ENCODE measurements at places on chromosomes 2 and 18.

DNA sequence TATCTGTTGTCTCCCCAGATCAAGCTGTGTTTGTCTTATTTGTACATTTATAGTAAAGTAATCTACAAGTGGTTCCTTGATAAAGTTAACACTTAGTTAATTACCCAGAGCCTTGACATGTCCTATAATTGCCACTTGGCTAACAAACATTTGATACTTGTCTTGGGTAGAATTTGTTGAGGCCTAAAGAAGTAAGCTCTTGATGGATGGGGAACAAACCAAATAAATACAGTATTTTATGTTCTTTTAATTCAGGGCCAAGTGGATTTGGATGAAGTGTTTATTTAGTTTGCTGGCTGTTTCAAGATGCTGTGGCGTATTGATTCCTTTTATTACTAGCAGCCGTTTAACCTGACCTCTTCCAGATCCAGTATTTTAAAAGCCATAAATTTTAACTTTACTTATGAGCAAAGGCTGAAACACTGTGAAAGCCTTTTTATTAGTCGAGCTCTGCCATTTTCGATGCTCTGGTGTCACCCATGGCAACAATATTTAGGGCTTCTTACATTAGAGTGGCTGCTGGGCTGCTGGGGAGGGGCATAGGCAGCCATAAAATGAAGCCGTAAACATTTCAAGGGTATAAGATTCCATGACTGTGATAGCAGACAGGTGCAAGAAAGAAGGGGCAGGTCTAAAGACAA lies 401.6 kb upstream of the NRP2 start:
- no peak for DNase-seq

- no peak for DNase-seq
Measured at GRCh38 chr2:198468136-198468535, 663.7 kb downstream of the PLCL1 start.

- no peak for DNase-seq
Measured at GRCh38 chr2:151808258-151809072, 19.8 kb downstream of the ARL5A start.

DNA sequence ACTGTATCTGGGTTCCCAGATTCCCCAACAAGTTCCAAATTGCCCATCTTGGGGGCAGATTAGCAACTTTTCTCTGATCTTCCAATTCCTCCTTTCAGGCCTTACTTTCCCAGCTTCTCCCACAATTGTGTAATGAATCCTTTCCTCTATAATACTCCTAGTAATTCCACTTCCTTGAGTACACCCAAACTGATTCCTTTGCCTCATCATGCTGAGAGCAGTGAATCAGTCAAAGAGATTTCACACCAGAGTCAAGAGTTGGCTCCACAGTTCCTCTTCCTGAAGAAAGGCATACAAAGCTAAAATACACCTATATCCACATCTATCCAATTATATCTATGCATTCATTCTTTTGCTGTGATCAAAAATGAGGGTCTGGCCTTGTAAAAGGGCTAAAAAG lies 28.6 kb upstream of the DAPL1 start:
- no peak for DNase-seq

- DNase-seq = peak; percentile 18
Measured at GRCh38 chr2:218993345-218994315, at the start of gene CRYBA2. Gene CRYBA2 (minus strand): TSS chr2:218993422. CDS start chr2:218993176, 246 bp downstream.

- no peak for DNase-seq
Measured at GRCh38 chr2:232406556-232407310, at the start of gene ALPG. Gene ALPG (plus strand): TSS chr2:232406844. CDS start chr2:232406895, 51 bp downstream.

DNA sequence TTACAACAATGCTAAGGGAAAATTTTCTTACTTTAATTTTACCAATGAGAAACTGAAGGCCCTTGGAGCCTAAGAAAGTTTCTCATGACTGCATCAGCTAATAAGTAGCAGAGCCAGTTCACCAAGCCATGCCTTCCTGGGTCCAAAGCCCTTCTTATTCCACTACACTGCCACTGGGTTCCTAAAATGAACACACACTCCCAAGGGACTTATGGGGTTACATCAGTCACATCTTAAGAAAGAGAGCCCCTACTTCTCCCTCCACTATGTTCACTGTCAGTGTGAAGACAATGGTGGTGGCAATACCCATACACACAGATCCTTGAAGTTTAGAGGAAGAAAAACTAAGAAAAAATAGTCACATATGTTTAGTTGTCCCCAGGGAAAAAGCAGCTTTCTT lies 20.6 kb downstream of the MBD2 start:
- no peak for DNase-seq

- no peak for DNase-seq
Measured at GRCh38 chr2:239211396-239212094, 189.3 kb downstream of the HDAC4 start.

DNA sequence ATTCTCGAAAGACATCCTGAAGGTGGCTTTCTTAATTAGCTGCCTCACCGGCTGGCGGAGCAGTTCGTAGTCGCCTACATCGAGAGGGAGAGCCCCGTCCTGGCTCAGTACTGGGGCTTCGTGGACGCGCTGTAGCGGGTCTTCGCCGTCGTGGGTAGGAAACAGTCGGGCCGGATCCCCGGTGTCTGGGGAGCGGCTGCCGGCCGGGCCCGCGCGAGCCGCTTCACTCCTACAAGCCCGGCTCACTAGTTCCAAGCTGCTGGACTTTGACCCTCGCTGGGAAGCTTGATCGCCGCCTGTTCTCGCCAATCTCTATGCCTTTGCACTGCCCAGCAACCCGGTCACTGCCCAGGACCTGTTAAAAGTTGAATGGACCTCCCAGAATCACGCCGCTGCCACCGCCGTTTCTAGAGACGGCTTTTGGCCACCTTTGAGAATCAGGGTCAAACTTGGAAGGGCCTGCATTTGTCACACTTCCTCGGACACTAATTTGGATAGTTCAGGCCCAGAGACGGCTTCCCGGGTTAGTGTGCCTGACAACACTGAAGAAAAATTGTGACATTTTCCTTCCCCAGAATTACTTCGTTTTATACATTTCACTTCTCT lies 41.4 kb upstream of the AKAIN1 start:
- peak; percentile 59 for DNase-seq

DNA sequence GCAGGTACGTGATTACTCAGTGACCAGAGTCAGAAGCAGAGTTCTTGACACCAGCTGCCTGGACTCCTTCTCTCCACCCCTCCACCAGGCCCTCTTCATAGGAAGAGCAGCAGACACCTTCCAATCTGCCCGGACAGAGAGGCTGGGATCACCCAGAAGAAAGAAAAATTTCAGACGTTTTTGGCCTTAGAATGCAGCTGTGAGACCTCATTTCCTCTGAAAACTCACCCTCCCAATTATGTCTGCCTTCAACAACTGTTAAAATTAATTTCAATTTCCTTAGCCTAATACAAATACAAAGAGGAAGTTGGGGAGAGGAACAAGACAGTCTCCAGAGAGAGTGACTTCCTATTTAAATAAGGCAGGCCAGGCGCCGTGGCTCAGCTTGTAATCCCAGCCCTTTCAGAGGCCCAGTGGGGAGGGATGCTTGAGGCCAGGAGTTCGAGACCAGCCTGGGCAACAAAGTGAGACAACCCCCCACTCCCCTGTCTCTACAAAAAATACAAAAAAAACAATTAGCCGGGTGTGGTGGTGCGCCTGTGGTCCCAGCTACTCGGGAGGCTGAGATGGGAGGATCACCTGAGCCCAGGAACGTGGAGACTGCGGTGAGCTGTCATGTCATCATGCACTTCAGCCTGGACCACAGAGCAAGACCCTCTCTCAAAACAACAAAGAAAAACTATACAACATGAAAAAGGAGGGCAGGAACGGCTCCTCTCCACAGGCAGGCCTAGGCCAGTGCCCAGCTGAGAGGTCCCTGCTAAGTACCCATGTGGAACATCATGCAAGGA lies 1.6 kb downstream of the SLC66A2 start:
- no peak for DNase-seq

DNA sequence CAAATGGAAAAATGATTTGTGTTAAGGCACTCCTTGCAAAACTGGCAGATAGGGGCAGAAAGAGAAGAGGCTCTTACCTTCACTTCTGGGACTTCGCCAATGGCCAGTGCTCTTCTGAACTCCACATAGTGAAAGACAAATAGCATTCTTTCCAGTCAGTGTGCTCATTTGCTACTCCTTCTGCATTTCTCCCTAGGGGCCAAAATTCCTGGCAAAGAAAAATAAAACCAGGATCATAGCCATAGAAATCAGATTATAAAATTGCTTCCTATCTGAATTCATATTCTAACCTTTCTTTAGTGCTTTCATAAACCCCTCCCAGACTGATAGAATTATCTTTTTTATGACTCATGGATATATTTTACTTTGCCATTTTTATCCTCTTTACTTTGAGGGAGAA lies 56.9 kb upstream of the PELI1 start:
- no peak for DNase-seq

DNA sequence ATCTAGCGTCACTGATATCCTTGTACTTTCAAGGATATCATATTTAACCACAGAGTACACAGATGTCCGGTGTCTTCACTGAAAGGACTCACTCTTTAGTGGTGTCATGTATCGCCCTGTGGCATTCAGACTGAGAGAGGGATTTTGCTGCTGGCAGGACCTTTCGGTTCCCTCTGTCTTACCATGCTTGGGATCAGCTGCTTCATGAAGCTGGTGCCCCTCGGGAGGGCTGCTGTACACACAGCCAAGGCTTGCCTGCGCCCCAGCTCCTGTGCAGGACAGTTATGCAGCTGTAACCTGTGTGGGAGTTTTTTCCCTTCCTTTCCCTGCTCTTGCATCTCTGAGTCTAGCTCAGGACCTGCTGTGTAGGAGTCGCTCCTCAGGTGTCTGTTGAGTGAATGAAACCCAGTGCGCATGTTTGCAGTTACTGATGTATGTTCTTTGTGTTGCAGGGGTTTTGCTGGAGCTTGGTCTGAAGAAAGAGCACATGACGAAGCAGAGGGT lies 64.4 kb downstream of the GREB1 start:
- DNase-seq = no peak

- no peak for DNase-seq
Measured at GRCh38 chr2:99490623-99491461, 1.0 kb upstream of the REV1 start.

DNA sequence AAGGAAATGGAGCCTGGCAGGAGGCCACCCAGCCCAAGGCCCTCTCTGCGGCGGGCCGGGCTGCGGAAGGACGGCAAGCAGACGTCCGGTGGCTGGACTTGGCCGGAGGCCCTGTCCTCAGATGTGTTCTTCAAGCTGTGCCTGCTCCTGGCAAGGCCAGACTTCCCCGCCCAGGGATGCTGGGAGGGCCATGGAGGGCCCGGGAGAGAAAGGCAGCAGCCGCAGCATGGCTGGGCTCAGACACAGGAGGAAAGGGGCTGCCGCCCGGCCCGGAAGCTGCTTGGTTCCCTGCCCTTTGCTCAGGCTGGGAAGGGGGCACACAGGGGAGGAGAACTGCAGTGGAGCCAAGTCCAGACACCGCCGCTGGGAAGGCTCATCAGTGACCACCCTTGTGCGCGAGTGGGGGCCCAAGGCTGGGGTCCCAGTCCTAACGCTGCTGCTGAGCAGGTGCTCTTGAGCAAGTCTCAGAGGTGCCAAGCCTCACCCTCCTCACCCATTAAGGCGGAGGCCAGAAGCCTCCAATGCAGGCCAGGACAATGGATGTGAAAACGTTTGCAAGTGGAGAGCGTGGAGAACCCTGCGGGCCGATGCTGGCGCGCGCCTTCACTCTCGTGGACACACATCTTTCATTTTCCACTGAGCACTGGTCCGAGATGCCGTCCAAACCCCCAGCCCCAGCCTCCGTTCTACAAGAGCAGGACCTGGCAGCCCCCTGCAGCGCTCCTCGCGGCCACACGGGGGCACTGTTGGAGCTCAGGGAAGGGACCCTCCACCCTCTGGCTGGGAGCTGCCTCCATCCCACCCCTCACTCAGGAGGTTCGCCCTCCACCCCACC lies 7.9 kb downstream of the CROCC2 start:
- DNase-seq = peak; percentile 90

DNA sequence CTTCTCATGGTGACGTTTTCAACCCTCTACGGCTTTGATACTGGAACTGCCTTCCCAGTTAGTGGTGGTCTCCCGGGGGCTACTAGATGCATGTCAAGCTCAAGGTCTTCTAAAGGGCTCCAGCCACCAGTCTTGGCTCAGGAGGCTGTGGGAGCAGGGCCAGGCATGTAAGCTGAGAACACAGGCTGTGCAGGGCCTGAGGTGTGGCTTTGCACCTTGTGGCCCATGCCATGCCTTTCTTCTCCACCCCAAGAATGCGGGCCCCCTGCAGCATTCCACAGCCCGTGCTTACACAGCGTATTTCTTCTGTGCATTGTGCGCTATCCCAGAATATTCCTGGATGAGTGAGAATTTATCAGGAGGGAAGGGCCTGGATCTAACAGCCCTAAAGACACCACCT lies 144.9 kb downstream of the SEPTIN10 start:
- DNase-seq = no peak

DNA sequence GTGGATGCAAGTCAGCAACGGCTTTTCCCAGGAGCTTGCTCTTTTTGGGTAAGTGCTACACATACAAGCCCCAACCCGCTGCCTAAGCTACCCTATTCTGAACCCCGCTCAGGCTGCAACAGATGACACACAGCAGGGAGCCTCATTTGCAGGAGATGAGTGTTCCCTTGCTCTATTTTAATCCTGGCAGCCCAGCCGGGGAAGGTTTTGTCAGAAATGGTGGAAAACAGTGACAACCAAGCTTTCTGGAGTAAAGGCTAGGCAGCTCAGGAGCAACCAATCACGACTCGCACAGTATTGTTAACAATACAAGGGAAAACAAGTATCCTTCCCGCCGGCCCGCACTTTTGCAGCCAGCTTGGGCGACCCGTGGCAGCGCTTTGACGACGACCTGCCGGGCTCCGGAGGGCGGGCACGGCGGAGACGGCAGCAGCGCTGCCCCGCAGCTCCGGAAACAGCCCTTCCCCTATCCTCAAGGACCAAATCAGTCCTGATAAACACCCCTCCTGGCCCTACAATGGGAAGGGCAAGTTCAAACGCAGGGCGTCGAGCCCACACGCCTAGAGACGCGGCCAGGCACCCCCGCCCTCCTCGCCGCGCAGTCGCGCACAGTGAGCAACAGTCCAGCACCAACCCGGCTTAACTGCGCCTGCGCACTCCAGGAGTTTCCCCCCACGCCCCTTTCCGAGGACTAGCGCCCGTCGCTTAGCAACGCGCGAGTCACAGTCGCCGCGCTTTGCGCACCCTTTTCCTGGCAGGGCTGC lies 74.3 kb upstream of the TSPYL6 start:
- DNase-seq = peak; percentile 95

- DNase-seq = peak; percentile 96
Measured at GRCh38 chr2:56183643-56184499, at the start of gene CCDC85A. Gene CCDC85A (plus strand): TSS chr2:56183990. CDS start chr2:56184625, 635 bp downstream.

DNA sequence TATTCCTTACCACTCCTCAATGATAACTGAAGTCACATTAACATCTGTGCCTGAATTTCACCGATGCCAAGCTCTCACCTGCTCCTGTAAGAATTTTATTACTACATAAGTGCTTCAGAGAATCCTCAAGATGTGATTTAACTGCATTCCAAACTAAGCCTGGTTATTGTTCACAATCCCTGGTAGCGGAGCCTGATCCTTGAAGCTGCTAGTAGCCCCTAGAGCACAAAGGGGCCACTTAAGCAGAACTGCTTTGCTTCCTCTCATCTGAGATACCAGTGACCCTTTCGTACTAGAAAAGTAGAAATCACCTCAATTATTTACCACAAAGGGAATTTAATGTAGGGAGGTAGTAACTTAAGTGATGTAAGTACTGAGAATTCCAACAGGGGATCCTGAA lies 529.6 kb downstream of the CPS1 start:
- no peak for DNase-seq

Data from endothelial cell (in vitro differentiated cells).